Mammary epithelial cell (primary cell): ENCODE measurements at places on chromosomes 2 and 18. TPM values are rescaled to one million over a fixed set of nuclear protein-coding genes. Genes with fewer than 3 reads are reported as not detected.

The VWC2L gene
- not detected in 2 replicates for total RNA-seq

The IL36RN gene
- 0.67 TPM for total RNA-seq

The FTCDNL1 gene
- total RNA-seq = 1.0 TPM

The TTN gene
- 0.05 and 0.38 TPM in 2 replicates for total RNA-seq

The HOXD9 gene
- total RNA-seq = not detected
